Muscle of leg (tissue), 16 donors: ENCODE measurements at places on chromosomes 11 and 22. TPM values are rescaled to one million over a fixed set of nuclear protein-coding genes. Genes with fewer than 3 reads are reported as not detected.

DGAT2 gene
- 0.31 TPM for total RNA-seq

SLC17A6 gene
- total RNA-seq: not detected

BIK gene
- total RNA-seq: 0.18 TPM

FGF4 gene
- total RNA-seq: 5.4 TPM

APOA5 gene
- total RNA-seq: not detected

- peaks cover 57% of the 10 kb centered on the region for H3K4me1 ChIP-seq
- H3K36me3 ChIP-seq: no peaks in the 10 kb centered on the region
- H3K27me3 ChIP-seq: peaks cover 2% of the 10 kb centered on the region
- H3K27ac ChIP-seq: no peak overlapping the region
- DNase-seq: no peak
- no peak overlapping the region for H3K4me3 ChIP-seq
These were observed 37.4 kb upstream of the CD82 start for GRCh38 chr11:44528103-44528502.

DNA sequence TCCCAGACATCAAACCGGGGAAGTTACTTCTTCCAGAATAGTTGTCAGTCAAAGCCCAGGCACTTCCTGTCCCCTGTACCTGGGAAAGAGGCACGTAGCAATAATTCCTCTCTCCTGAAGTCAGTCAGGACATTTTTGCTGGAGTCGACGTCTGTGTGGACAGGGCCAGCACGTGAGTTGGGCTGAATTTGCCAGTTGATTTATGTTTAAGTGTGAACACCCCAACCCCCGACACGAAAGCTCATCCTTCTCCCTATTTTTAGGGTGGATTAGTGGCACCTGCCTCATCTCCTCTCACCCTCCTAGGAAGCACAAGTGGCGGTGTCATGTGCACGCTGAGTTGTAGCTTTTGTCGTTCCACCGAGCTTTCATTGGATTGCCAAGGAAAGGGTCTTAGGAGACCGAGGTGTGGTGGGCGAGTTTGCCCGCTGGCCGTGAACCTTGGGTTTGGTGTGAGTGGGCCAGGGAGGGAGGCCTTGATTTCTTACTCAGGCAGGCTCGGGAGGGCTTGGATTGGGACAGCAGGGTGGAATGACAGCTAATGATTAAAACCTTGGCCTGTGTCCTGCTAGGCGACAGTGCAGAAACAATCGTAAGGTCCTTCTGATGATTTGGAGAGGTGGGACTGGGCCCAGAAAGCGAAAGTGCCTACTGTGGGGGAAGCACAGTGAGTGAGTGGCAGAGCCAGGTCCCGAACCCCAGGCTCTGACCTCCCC lies 87.0 kb upstream of the CRYBB3 start:
- H3K4me3 ChIP-seq: peak overlapping the region; percentile 59
- peaks cover 6% of the 10 kb centered on the region for H3K36me3 ChIP-seq
- peaks cover 46% of the 10 kb centered on the region for H3K4me1 ChIP-seq

DNA sequence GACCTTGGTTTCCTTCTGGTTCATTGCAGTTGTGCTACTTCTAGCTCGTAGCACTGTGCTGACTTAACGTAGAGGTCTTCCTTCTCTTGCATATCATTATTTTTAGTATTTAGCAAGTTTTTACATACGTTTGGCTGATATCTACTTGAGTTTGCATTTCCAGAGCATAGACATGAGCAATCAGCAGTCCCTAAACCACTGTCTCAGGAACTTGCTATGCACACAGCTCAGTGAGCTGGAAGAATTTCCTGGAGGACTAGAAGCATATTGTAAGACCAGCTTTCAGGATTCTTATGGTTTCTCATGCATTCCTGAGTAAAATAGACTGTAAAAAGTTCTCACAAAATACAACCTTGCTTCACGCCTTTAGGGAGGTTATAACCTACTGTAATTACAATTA lies 226.7 kb upstream of the PDGFD start:
- H3K36me3 ChIP-seq: no peaks in the 10 kb centered on the region
- DNase-seq: no peak
- H3K27me3 ChIP-seq: no peaks in the 10 kb centered on the region
- H3K4me1 ChIP-seq: no peaks in the 10 kb centered on the region
- no peak overlapping the region for H3K27ac ChIP-seq

- no peak for DNase-seq
- peaks cover 16% of the 10 kb centered on the region for H3K27me3 ChIP-seq
- H3K4me3 ChIP-seq: no peak overlapping the region
- no peaks in the 10 kb centered on the region for H3K4me1 ChIP-seq
- no peak overlapping the region for H3K27ac ChIP-seq
- no peaks in the 10 kb centered on the region for H3K36me3 ChIP-seq
These were observed 402.8 kb downstream of the MIAT start for GRCh38 chr22:27060190-27060589.

DNA sequence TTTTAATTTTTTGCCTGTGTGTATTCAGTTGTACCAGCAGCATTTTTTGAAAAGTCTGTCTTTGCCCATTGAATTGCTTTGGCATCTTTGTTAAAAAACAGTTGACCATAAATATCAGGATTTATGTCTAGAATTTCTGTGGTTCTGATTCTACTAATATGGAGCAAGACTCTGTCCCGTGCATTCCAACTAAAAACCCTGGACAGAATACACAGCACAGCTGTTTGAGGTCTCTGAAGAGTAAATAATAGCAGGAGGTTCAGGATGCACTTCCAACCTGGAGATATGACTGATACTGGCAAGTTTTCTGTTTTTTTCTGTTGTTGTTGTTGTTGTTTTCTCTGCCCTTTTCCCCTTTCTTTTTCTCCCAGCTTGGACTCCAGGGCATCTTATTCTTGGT lies 141.9 kb downstream of the TMEM135 start:
- H3K4me3 ChIP-seq: no peak overlapping the region
- peak; percentile 27 for DNase-seq
- no peak overlapping the region for H3K27ac ChIP-seq
- no peaks in the 10 kb centered on the region for H3K27me3 ChIP-seq

DNA sequence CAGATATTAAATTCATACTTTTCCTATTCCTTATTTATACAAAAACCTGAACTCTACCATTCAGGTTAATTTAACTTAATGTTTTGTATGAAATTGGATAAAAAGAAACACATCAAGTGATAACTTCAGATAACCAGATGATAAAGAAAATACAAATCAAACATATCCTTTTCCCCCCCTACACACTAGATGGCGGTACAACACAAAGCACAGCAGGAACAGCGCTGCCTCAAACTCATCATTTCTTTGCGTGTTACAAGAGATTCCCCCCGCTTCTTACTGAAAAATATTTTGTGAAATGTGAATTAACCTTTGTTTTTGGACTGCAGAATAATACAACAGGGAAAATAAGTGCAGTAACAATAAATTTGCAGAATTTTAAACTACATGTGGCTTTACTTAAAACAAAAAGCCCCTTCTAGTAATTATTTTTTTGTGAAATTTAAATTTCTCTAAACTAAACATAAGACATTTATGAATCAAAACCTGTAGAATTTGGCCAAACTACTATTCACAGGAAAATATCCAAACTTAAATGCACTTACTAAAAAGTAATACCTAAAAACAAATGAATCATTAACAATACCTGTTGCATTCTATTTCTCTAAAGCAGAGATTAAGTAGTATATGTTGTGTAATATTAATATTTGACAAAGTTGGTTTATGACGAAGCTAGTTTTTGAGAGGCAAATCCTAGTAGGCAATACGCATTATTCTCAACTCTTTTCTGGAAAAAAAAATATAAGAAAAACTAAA lies 74.4 kb downstream of the ARHGAP32 start:
- no peaks in the 10 kb centered on the region for H3K27me3 ChIP-seq
- peaks cover 2% of the 10 kb centered on the region for H3K36me3 ChIP-seq
- H3K27ac ChIP-seq: no peak overlapping the region
- H3K4me3 ChIP-seq: no peak overlapping the region

DNA sequence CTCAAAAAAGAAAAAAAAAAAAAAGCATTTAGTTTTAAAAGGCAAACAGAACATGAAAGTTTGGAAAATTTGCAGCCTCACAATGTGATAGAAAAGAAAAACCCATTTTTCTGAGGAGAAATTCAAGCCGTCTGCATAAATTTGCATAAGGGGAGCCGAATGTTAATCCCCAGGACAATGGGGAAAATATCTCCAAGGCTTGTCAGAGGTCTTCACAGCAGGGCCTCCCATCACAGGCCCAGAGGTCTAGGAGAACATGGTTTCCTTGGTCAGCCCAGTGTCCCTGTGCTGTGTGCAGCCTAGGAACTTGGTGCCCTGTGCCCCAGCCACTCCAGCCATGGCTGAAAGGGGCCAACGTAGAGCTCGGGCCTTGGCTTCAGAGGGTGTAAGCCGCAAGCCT lies 109.1 kb downstream of the TRIM44 start:
- H3K4me3 ChIP-seq: no peak overlapping the region
- H3K27me3 ChIP-seq: no peaks in the 10 kb centered on the region
- no peaks in the 10 kb centered on the region for H3K36me3 ChIP-seq
- DNase-seq: no peak

DNA sequence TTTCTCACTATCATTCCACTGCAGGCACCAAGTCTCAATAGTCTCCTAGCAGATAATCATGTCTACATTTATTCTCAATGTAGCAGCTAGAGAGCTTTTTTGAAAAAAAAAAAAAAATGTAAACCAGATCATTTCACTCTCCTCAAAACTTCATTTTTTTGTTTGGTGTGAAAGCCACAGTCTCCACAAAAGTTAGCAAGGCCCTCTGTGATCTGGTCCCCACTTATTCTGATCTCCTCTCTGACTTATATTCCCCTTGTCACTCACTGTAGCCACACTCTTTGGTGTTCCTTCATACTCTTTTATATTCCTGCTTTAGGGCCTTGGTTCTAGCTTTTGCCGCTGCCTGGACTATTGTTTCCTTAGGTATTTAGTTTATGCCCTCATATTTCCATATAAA lies 101.6 kb upstream of the RRM1 start:
- H3K4me1 ChIP-seq: peaks cover 6% of the 10 kb centered on the region
- DNase-seq: no peak
- no peaks in the 10 kb centered on the region for H3K27me3 ChIP-seq

- no peak overlapping the region for H3K4me3 ChIP-seq
- peaks cover 66% of the 10 kb centered on the region for H3K4me1 ChIP-seq
- H3K36me3 ChIP-seq: no peaks in the 10 kb centered on the region
- H3K27ac ChIP-seq: peak overlapping the region; percentile 85
These were observed 11.5 kb downstream of the C1QTNF6 start for GRCh38 chr22:37176464-37177061.

GRCh38 chr22:42791721-42792452 lies 65.2 kb downstream of the ARFGAP3 start:
- DNase-seq: peak; percentile 62
- peaks cover 33% of the 10 kb centered on the region for H3K4me1 ChIP-seq
- no peak overlapping the region for H3K4me3 ChIP-seq
- H3K27me3 ChIP-seq: no peaks in the 10 kb centered on the region

GRCh38 chr22:45881524-45881875 lies 95.5 kb downstream of the WNT7B start:
- DNase-seq: no peak
- H3K36me3 ChIP-seq: no peaks in the 10 kb centered on the region
- peaks cover 65% of the 10 kb centered on the region for H3K27me3 ChIP-seq
- H3K27ac ChIP-seq: no peak overlapping the region

GRCh38 chr11:86453290-86454030 lies 78.8 kb downstream of the CCDC81 start:
- H3K4me1 ChIP-seq: peaks cover 6% of the 10 kb centered on the region
- no peaks in the 10 kb centered on the region for H3K27me3 ChIP-seq
- no peak for DNase-seq
- peaks cover 4% of the 10 kb centered on the region for H3K36me3 ChIP-seq
- H3K4me3 ChIP-seq: no peak overlapping the region

GRCh38 chr11:34644669-34645406 lies 23.9 kb downstream of the EHF start:
- H3K27me3 ChIP-seq: no peaks in the 10 kb centered on the region
- no peak overlapping the region for H3K4me3 ChIP-seq
- no peak for DNase-seq
- H3K4me1 ChIP-seq: no peaks in the 10 kb centered on the region

DNA sequence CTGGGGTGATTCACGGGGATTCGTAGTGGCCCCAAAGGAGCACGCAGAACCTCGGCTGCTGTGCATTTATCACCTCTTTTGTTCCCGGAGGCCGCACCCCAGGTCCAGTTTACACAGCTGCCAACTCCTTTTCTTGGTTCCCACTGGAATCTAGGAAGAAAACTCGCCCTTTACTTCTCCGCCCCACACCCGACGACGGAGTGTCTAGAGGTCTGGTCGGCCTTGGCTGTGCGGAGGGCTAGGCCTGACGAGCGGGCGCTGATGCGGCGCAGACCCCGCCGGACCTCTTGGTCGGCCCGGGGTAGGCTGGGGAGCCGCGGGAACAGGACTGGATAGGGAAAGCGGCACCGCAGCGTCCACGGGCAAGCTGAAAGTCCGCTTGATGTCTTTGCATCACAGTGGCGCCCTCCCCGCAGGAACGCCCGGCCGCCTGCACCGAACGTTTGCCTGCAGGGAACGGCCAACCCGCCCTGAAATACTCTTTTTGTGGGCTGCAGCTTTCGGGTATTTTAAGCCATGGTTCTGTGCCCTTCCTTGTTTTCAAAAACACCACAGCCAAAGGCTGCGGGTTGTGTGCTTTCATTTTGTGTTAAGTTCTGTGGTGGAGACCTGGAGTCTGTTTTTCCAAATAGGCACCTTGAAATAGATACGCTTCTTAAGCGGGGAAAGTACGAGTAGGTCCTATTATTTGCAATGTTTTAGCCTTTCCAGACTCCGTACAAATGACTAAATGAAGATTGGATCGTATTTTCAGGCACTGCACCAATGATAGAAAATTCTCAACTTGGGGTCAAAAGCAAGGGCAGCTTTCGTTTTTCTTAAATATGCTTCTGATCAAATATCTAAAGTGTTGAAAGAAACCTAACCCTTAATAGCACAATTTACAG lies 829 bp upstream of the ZBED5 start:
- peaks cover 11% of the 10 kb centered on the region for H3K36me3 ChIP-seq
- peaks cover 4% of the 10 kb centered on the region for H3K4me1 ChIP-seq
- no peaks in the 10 kb centered on the region for H3K27me3 ChIP-seq

DNA sequence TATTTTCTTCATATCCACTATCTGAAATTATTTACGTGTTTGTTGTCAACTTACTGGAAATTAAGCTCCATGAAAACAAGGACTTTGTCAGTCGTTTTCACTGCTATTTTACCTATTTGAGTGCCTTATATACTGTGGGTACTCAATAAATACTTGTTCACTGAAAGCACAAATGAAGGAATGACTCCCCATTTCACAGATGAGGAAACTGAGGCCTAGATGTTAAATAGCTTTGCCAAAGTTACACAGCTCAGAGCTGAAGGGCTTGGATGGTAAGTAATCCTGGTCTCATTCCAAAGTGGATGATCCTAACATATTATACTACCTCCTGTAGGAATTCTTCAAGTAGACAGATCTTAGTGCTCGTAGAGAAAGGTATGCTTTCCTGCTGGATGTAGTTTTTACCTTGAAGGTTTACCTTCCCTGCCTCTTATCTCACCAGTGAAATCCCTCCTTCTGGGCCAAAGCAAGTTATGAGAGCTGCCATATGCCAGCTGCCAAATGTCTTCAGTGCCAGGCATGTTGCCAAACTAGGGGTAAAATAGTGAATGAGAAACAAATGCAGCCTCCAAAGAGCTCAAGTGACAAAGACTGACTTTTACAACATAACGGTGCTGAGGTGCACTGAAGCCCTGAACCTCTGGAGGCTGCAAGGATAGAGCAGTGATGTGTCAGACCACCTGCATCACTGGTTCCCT lies 129.7 kb downstream of the TRIM44 start:
- no peak overlapping the region for H3K4me3 ChIP-seq
- H3K36me3 ChIP-seq: no peaks in the 10 kb centered on the region
- H3K27ac ChIP-seq: no peak overlapping the region
- H3K4me1 ChIP-seq: peaks cover 9% of the 10 kb centered on the region
- H3K27me3 ChIP-seq: no peaks in the 10 kb centered on the region

GRCh38 chr22:30970356-30970746 lies 1.3 kb downstream of the TUG1 start:
- DNase-seq: no peak
- H3K27ac ChIP-seq: no peak overlapping the region
- H3K4me3 ChIP-seq: peak overlapping the region; percentile 77
- H3K27me3 ChIP-seq: no peaks in the 10 kb centered on the region
- H3K36me3 ChIP-seq: peaks cover 34% of the 10 kb centered on the region
